ENCODE measurements at places on chromosomes 7 and 10.
A peak's percentile ranks its signal among the peaks of the same experiment; 100 is the strongest.

- DNase-seq: no peak
Measured at GRCh38 chr7:73702226-73702625, 17.2 kb downstream of the STX1A start.

DNA sequence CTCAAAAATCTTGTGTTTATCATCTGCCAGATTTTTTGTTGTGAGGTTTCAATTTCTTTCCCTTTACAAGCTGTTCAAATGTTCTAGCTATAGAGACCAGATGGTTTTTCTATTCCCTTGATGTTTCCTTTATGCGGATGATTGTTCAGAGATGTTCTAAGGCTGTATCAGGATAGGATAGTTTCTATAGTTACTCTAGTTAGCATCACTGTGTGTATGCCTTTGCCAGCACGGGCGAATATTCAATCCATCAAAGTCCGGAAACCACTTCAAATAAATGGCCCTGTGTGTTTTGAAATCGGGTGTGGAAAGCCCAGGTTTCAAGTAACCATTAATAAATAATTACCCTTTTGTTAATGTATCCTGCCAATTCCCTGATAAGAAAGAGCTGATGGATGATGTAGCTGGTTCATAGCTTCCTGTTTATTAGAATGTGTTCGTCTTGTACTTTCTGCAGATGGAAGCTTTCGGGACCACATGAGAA, 149.8 kb upstream of the PRKCQ start:
- no peak for DNase-seq

GRCh38 chr10:12924911-12925310, 76.6 kb downstream of the CCDC3 start:
- no peak for DNase-seq

GRCh38 chr10:34024693-34025425, 690.4 kb upstream of the NRP1 start:
- DNase-seq: peak; percentile 26

- DNase-seq: no peak
Measured at GRCh38 chr7:110421490-110422241, 669.3 kb upstream of the LRRN3 start.

DNA sequence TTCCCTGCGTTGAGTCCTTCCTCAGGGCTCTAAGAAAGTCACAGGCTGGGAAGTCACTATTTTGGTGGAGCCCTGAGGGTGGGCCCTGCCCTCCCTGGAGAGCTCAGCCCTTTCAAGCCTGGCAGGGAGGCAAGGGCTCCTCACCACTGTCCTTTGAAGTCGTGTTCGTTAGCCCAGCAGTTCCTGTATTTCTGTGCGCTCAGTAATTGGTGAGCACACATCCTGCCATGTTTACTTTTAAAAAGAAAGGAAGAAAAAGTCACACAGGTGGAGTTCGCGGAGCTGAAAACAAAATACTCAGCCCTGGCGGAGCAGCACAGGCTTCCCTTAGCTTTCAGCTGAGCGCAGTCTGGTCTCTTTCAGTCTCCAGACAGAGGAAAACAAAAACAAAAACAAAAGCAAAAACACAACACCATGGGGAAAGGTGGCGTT, 37.1 kb downstream of the PRKCQ start:
- DNase-seq: peak; percentile 41

- DNase-seq: no peak
Measured at GRCh38 chr7:37633048-37633447, 50.5 kb upstream of the GPR141 start.

GRCh38 chr7:116164552-116165306, 45.6 kb upstream of the TES start:
- DNase-seq: no peak

- no peak for DNase-seq
Measured at GRCh38 chr10:5434017-5434753, 21.8 kb downstream of the NET1 start.

DNA sequence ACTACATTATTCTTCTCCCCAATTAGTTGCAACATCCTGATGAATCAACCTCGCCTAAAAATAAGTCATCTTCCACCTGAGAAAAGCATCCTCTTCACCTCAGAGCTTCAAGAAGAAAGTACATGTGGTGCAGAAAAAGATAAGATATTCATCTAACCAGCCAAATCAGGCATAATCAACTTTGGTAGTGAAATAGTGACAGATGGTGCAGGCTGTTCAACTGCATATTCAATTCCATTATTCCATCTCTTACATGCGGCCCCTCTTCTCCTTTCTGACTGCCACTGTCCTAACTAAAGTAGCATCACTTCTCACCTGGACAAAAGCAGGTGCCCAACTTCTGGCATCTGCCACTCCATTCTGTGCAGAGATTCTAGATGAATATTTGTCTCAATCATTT, 148.4 kb upstream of the STEAP1 start:
- DNase-seq: no peak

GRCh38 chr10:123808906-123809305, 82.7 kb downstream of the CPXM2 start:
- DNase-seq: no peak

- no peak for DNase-seq
Measured at GRCh38 chr10:30702860-30703259, 73.3 kb upstream of the LYZL2 start.

DNA sequence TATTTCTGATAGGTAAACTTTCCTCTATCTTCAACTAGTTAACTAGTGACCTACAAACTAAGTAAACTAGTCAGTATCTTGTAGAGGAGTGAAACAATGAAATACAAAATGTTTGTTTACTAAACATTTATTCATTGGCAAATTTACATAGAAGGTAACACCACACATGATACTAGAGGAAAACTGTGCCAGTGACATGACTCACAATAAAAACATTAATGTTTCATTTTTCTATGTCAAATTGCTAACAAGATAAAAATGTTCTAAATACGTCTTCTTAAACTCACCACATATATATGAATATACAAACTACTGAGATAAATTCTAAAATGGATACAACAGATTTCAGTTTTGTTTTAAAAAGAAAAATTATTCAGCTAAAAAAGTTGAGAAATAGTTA, 471.3 kb downstream of the PARD3 start:
- DNase-seq: no peak

DNA sequence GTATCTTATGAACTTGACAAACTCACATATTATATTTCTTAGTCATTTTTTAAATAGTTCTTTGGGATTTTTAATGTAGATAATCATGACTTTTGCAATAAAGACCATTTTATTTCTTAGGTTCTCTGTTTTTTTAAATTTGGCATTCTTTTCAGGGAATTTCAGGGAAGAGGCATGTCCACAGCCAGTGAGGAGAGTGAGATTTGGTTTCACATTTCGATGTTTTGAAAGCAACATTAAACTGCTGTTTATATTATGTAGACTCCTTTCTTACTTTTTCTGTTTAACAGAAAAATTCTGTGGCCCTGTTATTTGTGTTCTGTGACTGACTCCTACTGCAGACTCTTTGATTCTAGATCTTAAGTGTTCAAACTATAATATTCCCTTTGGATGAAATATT, 153.7 kb downstream of the FAM107B start:
- DNase-seq: no peak

DNA sequence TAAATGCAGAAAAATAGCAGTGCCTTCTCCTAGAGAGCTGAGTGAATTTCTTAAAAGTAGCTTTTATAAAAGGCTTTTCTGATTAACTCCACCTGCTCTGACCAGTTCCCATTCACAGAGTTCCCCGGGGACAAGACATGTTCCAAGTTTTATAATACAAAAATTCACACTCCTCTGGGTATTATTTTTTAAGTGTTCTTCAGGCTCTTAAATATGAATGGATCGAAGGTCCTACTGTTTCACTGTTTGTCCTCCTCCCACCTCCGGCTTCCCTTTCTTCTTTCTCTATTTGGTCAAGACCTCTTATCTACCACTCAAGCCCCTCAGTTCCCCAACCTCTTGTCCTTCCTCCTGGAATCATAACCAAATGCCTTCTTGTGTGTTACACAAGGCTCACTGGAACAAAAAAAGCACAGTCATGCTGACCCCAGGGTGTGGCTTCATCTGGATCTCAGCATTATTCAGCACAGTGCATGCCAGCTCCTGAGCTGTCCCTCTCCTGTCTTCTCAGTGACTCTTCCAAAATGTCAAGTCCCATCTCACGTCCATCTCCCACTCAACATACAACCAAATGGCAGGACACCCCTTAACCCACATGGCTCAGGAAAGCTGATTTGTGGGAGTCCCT, 222.4 kb downstream of the SORCS1 start:
- no peak for DNase-seq

DNA sequence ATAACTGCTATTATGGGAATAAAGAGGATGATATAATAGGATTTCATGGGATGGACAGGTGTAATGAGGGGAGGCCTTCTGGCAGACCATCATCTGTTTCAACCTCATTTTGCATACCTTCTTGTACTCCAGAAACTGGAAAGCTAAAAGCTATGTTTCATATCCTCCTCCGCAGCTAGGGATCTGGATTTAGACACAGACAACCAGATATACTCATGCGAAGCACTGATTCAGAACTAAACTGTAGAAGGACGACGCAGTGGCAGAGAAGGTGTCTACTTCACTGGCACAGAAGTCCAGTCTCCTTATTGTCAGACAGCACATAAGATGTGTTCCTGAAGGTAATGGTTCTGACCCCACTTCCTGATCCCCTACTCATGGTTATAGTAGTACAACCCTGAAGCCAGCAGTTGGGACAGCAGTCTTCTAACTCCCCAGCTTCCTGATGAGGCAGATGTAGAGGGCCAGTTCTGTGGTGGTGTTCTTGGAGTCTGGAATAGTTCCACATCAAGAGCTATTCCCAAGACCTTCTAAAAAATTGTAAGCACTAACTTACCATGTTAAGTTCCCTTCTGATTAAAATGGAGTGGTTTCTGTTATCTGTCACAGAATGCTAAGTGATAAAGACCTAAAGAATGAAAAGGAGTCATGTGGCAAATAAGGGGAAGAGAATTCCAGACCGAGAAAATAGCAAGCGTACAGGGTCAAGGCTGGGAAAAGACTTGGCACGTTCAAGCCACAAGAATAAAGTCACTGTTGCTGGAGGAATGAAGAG, 550.3 kb downstream of the GRM8 start:
- no peak for DNase-seq

DNA sequence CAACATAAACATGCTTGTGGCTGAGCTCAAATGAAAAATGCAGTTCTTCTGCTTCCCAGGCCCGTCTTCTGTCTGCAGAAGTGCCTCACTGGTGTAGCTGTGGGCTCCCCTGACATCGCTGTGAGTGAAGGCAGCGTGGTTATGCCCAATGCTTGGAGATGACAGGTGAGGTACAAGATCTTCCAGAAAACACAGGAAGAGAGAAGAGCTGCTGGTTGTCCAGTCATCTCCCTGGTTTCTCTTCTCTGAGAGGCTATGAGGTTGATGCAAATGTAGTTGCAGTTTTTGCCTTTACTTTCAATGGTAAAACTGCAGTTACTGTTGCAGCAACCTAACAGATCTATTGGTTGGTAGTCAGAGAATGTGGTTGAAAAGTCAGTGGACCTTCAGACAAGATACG, 223.6 kb downstream of the GATA3 start:
- peak; percentile 18 for DNase-seq

DNA sequence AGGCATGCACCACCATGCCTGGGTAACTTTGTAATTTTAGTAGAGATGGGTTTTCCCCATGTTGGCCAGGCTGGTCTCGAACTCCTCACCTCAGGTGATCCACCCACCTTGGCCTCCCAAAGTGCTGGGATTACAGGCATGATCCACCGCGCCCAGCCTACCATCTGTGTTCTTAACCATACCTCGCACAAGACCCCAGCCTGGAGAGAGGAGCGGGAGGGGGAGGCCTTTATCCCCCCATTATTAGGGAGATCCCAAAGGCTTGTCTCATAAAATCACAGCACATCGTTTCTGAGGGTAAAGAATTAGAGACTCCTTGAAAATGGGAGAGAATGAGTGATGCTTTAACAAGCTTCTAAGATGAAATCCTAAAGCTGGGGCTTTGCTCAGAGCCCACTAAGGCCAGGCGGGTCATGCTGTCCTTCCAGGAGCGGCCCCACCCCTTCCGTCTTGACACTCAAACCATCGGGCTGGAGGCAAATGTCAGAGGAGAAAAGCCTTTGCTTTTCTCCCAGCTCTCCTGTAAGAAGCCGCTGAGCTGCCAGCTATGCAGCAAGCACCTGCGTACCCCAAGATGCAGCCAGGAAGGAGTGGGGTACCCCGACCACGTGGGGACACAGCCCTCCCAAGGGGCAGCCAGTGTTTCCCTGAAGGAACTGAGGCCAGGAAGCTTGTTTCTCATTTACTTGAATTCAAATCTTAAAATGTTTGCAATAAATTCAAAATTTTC, 339.7 kb downstream of the PTPRN2 start:
- DNase-seq: no peak

DNA sequence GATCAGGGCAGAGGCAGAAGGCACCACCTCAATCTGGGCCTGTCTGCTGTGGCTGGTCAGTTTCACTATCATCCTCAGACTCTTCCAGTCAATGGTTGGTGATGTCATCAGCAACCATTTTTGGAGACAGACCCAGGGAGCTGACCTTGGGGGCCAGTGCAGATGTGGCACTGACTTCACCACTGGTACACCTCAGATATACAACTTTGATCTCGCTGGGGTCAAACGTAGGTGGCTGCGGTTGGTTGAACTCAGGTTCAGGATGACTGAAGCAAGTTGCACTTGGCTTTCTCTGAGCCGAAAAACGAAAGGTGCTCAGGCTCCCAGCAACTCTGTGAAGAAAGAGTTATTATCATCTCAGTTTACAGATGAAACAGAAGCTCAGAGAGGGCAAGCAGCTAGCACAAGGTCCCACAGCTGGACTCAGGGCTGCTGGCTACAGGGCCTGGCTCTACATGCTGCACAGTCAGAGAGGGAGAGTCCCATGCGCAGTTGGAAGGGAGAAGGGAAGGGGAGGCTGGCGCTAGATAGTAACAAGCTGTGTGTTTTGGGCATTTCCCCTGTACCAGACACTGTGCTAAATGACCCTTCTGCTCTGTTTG, 27.2 kb downstream of the ANKRD16 start:
- no peak for DNase-seq

GRCh38 chr7:49513911-49514310, 259.5 kb upstream of the VWC2 start:
- no peak for DNase-seq

DNA sequence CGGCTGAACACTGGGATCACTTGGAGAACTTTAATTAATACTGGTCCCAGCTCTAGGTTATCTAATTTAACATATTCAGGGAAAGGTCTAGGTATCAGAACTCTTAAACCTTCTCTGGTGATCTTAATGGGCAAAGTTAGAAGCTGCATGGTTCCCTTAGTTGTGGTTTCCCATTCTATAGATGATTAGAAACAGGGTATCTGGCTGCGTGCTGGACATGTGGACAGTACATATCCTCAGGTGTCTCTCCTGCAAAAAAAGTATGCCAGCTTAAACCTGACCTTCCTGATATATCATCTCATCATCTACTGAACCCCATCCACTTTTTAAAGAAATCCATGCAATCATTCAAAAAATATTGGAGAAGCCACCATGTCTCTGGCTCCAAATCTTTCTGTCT, 284.5 kb upstream of the DKK1 start:
- DNase-seq: no peak

DNA sequence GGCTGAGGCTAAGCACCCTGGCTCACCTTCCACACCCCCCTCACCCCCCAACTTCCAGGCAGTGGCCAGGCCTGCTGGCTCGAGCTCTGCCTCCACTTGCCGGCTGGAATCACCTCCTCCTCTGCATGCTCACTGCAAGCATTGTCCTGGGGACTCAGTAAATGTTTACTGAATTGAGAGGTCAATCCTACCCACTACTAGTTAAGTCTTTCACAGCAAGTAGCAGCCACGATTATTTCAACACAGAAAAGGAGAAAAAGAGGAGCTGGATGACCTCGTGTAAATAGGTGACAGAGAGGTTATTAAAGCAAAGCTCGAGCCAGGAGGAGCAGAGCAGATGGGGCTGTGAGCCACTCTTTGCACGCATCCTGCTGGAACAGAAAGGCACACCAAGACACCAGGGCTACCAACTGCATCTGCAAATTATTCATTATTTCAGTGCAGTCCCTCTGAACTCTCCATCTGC, 32.1 kb downstream of the HIPK2 start:
- DNase-seq: no peak
